ENCODE measurements at places on chromosomes 11 and 22.

- no peak for DNase-seq
These were observed 18.6 kb downstream of the CREB3L1 start for GRCh38 chr11:46296059-46296527.

GRCh38 chr11:121800731-121801393 lies 315.2 kb downstream of the BLID start:
- DNase-seq, result no peak

DNA sequence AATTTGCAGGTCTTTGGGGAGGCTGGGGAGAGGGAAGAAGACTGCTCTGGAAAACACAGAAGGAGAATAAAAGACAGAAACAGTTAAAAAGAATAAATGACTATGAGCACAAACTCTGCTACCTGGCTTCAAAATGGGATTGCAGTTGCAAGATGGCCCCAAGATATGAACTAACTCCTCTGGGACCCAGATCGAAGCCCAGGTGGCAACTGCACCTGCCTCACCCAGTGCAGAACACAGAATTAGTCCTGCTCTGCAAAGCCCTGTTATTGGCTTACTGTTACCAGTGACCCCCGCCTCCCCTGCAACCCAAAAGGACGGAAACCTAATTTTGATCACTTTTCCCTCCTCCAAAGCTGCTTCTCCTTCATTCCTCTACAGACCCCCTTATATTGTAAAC lies 35.9 kb upstream of the POU2AF1 start:
- DNase-seq, result no peak

GRCh38 chr11:1494650-1495049 lies 8.1 kb upstream of the MOB2 start:
- no peak for DNase-seq

- no peak for DNase-seq
These were observed 1.8 kb downstream of the GALR3 start for GRCh38 chr22:37824674-37825641.

- DNase-seq, result no peak
These were observed 372.7 kb upstream of the TENM4 start for GRCh38 chr11:79813551-79813950.

DNA sequence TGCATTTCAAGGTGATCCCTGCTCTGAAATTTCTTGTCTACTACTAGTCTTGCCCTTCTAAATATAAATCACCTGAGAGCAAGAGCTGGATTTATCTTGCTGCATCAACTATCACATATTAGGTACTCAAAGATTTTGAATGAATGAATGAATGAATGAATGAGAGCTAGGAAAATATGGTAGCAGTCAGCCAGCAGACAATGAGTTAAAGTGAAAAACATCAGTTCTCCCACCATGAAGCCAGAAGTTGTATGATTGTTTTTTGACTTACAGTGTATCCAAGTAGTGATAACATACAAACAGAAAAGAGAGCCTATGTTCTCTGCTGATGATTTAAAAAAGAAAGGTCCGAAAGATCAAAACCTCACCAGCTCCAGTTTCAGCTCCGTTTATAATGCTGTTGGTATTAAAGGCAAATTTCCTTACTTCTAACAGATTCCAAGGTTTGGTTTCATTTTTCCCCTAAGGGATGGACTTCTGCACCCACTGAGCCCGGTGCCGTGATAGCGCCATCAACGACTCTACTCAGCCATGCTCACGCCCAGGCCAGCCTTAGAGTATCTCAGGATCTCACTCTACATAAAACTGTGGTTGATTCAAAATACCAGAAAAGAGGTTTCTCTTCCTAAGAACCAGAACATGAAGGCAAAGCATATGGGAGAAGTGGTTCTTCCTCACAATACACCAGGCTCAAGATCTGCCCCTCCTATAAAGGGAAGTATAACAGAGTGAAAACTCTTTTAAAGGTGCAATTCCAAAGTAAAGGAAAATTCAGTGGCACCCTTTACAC lies 92.0 kb downstream of the SGSM3 start:
- DNase-seq, result no peak

DNA sequence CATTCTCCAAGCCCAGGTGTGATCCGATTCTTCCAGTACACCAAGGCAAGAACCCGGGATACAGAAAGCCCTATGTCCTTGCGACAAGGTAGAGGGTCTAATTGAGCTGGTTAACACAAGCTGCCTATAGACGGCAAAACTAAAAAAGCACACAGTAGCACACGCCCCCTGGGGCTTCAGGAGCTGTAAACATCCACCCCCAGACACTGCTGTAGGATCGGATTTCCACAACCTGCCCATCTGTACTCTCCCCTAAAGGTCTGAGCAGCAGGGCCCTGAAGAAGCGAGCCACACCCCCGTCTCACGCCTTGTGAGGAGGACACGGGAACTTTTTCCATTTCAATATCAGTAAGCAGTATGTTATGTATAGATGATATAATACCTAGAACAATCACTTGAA lies 624.7 kb downstream of the BUD13 start:
- no peak for DNase-seq

DNA sequence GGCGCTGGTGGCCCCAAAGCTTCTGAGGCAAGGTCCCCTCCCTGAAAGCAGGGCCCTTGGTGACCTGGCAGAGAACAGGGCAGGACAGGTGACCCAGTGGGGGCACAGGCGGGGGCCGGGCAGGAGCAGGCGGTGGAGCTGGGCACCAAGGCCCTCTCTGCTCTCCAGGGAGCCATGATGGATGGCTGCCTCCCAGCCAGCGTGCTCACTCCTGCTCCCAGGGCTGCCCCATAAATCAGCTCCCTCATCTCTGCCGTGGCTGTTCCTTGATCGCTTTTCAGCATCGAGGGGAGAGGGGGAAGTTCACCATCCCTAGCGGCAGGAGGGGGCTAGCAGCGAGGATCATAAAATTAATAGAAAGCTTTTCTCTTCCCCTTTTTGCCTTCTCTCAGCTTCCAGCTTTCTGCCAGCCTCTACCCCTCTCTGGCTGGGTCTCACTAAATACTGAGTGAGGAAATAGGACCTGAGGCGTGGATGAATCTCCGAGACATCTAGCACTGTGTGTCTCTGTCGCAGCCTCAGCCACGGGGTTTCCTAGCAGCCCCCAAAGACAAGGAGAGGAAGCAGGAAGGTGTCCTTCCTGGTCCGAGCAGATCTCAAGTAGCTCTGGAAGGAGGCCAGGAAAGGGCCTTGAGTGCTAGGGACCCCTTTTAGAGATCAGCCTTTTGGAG lies 22.2 kb upstream of the ELFN2 start:
- DNase-seq, result no peak

DNA sequence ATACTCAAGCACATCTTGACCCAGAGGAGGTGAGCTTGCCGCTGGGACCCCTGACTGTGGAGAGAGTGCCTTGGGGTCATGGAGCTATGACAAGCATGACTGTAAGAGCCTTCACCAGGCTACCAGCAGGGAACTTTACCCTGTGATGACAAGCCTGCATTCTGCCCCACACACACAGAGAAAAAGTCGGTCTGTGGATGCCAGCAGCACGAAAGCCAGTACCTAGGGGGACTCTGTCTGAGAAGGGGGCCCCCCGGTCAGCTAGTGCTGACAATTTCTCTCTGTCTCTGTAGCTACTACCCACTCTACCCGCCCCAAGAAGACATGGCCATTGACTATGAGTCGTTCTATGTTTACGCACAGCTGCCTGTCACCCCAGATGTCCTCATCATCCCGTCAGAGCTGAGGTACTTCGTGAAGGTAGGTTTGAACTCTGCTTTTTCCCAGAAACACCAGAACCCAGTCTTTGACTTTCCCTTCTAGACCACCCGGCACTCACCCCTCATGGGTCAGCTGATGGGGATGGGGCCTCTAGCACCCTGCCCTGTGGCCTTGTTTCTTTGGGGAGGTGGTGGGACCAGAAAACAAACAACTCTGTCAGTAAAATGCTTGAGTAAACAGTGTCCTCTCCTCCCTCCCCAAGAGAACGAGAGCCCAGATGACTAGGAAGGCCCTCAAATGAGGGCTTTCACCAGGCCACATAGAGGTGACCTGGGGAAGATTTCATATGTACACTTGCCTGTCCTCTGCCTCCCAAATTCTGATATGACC lies 18.9 kb upstream of the CDC42EP2 start:
- DNase-seq, result no peak

GRCh38 chr11:131111775-131112174 lies 195.5 kb upstream of the SNX19 start:
- DNase-seq, result no peak

DNA sequence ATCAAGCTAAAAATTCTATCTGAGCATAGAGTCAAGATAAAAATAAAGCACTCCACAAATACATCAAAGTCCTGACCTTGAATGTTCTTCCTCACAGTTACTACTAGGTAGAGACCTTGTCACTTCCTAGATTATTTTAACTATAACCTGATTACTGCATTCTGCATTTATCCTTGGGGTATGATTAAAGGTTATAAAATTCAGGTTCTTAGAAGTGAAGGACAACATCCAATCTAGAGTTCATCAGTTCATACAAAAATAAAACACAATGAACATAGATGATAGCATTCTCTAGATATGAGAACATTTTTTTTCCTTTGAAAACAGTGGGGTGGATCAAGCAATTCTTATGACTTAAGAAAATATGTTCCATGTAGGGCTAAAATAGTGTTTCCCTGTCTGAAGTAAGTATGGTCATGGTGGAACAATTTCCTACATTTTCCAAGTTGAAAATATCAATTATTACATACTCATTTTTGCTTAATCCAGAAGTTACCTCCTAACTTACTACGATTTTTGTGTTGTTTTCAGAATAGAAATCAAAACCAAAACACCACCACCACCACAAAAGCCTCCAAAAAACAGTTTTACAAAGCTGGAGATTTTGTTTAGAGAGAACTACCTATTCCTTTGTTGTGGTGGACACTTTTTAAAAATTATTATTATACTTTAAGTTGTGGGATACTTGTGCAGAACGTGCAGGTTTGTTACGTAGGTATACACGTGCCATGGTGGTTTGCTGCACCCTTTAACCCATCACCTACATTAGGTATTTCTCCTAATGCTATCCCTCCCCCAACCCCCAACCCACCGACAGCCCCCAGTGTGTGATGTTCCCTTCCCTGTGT lies 112.0 kb upstream of the DDI1 start:
- DNase-seq, result no peak

- peak; percentile 20 for DNase-seq
These were observed 93.9 kb downstream of the INSC start for GRCh38 chr11:15208378-15209222.

GRCh38 chr11:42589286-42589685 lies 722.5 kb upstream of the API5 start:
- no peak for DNase-seq

GRCh38 chr11:117934526-117935307 lies 5.5 kb upstream of the TMPRSS13 start:
- no peak for DNase-seq

DNA sequence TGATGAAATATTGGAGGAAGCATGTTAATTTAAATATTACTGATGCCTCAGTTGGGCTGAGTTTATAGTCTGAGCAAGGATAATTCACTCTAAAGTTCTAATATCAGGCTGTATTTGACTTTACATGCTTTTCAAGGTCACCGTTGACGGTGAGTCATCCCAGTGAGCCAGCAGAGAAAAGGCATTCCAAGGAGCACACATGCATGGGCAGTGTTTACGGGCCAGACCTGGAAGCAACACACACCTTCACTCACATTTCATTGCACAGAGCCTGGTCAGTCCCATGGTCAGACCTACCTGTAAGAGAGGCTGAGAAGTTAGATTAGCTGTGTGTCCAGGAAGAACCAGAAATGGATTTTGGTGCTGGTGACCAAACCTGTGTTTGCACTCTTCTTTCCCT lies 53.5 kb downstream of the COMMD9 start:
- no peak for DNase-seq

- DNase-seq, result no peak
These were observed 28.2 kb downstream of the LRRC32 start for GRCh38 chr11:76642341-76642740.

- no peak for DNase-seq
These were observed 182.4 kb downstream of the SPON1 start for GRCh38 chr11:14144934-14145333.

DNA sequence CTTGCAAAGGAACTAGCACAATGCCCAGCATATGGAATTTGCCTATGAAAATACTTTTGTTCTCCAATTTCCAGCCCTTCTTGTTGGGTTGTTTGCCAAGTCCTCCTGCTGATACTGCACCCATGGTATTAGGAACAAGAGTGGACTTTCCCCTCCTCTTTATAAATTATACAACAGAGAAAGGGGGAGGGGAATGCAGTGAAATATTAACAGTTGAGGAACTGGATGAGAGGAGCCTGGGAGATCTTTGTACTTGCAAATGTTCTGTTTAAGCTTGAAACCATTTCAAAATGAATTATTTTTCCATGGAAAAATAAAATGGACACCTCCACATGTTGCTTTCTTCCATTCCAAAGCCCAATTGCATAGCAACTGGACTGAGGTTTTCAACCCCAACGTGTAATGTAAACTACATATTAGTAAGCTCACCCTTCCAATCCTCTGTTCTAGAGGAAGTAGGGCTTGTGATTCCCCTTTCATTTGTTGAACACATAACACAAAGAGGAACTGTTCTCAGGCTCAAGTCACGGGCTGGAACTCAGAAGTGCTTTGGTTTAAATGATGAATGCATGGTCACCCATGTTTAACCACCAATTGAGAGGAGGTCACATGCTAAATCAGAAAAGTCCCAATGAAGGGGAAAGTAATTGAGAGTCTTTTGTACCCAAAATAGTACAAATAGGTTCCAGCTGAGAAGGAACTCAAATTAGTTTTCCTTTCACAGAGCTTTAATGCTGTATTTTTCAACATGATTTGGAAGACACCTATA lies 66.2 kb upstream of the ZC3H12C start:
- DNase-seq, result no peak

DNA sequence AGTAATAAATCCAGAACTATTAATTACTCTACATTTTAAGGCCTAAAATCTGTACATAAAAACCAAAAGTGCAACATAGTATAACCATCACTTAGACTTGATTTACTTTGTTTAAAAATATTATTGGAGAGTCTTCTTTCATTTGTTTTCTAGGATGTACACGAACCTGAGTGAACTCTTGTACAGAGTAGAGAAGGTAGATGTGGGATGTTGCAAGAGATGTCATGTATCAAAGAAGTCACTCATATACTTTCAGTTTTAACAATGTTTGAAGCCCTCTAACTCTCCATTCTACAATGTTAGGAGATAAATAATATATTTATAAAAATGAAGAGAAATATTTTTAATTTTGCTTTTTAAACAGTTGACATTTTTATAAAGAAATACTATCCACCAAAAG lies 38.6 kb downstream of the SOX6 start:
- DNase-seq, result no peak

- DNase-seq, result no peak
These were observed 6.7 kb downstream of the DDI1 start for GRCh38 chr11:104043142-104043541.

DNA sequence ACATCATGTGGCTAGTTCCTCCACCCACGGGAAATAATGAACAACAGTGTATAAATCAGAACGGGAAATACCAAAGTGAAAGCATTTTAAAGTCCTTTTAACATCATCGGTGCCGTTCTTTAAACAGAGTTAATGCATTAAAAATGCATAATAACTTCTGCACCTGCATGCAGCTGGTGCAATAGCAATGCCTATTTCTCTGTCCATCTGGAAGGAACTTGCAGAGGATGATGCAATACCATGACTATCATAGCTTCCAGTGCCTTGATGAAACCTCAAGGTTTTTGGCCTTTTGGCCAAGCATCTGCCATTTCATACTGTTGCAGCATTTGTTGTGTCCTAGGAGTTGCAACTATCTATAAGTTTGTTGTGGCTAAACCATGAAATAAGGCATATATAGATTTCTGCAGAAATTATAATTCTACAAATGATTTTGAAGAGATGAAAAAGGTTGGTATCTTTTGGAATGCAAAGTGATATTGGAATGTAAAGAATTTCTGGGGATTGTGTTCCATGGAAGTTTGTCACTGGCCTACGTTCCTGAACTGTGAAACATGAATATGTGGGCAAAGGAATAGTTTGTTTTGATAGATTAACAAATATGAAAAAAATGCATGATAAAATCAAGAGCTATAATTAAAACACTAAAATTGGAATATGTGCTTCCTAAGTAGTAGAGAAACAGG lies 9.8 kb upstream of the EIF3F start:
- DNase-seq, result no peak
